CD4-positive, alpha-beta T cell treated with Interleukin-17A for 1 hour (primary cell): ENCODE measurements at places on chromosomes 12 and 14.

- DNase-seq = no peak
Measured at GRCh38 chr12:115024531-115024930, 340.6 kb upstream of the TBX3 start.

- DNase-seq = no peak
Measured at GRCh38 chr12:106997916-106998315, 11.0 kb upstream of the MTERF2 start.

- no peak for DNase-seq
Measured at GRCh38 chr12:107474639-107475539, 210.7 kb upstream of the PWP1 start.

DNA sequence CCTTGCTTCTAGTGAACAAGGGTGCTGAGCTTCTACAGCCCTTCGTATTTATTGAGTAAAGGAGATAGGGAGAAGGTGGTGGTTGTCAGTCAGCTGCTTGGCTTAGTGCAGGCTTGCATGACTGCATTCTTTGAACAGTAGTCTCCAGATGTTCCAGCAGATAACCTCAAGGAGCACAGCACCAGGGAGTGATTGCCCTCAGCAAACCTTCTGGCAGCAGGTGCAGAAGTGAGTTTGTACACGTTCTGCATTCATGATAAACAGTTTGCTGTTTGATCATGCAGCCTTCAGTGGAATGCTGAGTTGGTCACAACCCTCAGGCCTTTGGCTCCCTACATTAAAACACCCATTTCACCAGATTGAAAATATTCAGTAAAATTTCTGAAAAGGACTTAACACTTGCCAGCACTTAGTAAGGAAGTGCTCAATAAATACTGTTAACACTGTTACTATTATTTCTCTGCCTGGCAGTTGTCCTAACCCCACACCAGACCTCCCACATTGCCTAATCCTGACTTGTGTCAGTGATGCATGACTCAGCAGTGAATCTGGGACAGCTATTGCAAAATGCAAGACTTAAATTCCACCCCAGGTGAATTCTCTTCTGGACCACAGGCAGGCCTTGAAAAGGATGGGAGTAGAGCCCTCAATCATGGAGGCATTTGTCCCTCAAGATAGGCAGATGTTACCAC lies 18.9 kb upstream of the CARMIL3 start:
- no peak for DNase-seq

- no peak for DNase-seq
Measured at GRCh38 chr12:116376354-116377193, 99.1 kb upstream of the MED13L start.

- no peak for DNase-seq
Measured at GRCh38 chr14:103703433-103704385, 11.5 kb downstream of the XRCC3 start.
